ENCODE measurements at places on chromosomes 7 and 10. TPM values are rescaled to one million over a fixed set of nuclear protein-coding genes. Genes with fewer than 3 reads are reported as not detected.

DNA sequence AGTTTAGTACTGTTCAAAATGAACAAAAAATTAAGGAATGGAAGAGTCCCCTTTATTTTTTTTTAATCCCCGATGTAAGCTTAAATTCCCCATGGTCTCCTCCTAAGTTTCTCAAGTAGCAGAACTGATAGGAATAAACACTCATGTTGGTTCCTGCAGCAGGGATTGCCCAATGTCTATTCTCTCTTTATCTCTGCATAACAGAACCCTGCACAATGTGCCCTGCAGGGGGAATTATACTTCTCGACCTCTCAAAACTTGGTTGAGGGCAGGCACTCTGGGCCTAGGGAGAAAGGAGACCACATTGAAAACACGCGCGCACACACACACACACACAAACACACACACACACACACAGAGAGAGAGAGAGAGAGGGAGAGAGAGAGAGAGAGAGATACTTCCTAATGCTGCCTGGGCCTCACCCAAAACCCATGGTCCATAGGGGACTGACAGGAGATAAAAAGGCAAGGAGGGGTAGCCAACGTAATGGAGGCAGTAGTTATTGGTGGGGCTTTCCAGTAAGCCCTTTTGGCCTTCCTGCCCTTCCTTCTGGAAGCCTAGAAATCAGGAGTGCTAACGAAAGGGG lies 22.7 kb downstream of the JAZF1 start:
- DNase-seq = no peak

- no peak for DNase-seq
Measured at GRCh38 chr7:29327455-29327854, 132.9 kb downstream of the CHN2 start.

DNA sequence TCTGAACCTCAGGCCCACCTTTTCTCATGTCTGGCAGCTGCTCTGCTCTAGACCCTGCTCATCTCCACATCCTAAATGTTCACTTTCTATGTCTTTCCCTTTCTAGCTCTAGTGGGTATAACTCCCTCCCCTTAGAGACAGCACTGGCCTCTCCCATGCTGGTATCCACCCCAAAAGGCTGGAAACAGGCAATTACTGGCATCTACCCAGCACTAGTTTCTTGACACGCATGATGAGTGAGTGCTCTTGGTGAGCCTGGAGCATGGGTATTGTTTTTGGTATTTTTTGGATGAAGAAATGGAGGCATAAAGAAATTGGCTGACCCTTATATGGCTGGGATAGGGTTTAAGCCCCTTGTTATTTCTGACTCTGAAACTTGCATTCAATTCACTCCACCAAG lies 156.0 kb downstream of the EGFR start:
- DNase-seq = no peak

DNA sequence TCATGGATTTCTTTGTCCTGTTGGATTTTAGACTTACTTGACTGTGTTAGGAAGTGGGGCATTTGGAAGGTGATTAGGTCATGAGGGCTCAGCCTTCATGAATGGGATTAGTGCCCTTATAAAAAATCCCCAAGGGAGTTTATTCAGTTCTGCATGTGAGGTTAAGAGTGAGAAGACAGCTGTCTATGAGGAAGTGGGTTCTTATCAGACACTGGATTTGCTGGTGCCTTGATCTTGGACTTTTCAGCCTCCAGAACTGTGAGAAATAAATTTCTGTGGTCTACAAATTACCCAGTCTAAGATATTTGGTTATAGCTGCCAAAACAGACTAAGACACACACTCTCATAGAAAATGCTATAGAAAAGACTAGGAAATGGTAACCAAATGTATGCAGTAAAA lies 724.7 kb upstream of the FZD8 start:
- no peak for DNase-seq

The RAPGEF5 gene
- 0.72 TPM for total RNA-seq

The ZFAND4 gene
- 11.9 TPM for total RNA-seq
